SIG-M5 (cell line): ENCODE measurements at places on chromosomes 5 and 9.

- no peak for DNase-seq
Observed at GRCh38 chr9:77455312-77455927, 192.7 kb downstream of the GNA14 start.

- no peak for DNase-seq
Observed at GRCh38 chr5:127097278-127097677, 24.0 kb upstream of the C5orf63 start.

DNA sequence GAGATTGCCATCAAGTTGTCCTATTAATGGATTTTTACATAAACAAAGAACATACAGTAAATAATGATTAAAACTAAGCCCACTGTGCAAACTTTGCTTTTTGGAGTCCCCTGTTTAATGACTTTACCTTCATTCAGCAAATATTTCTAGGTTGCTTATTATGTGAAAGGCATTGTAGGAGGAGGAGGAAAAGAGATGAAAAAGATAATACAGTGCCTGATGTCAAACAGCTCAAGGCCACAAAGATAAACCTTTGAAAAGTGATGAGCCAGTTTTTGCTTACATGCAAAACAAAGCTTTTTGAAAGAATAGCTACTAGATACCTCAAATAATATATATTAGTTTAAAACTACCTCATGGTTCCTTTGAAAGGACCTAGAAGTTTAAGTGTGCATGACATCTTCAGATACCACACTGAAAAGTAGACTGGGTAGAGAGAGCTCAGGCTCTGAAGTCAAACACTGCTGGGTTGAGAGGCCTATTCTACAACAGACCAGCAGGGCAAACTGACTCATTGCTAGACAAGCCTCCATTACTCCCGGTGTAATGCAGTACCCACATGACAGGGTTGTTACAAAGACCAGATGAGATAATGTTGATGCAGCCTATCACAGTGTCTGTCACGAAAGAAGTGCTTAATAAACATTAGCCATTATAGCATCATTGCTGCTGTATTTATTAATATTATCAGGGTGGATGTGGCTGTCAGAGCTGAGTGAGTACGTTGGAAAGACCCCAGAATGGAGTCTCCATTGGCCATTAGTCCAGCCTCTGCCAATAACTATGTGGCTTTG is 11.8 kb downstream of the DEPDC1B start:
- DNase-seq, result no peak

DNA sequence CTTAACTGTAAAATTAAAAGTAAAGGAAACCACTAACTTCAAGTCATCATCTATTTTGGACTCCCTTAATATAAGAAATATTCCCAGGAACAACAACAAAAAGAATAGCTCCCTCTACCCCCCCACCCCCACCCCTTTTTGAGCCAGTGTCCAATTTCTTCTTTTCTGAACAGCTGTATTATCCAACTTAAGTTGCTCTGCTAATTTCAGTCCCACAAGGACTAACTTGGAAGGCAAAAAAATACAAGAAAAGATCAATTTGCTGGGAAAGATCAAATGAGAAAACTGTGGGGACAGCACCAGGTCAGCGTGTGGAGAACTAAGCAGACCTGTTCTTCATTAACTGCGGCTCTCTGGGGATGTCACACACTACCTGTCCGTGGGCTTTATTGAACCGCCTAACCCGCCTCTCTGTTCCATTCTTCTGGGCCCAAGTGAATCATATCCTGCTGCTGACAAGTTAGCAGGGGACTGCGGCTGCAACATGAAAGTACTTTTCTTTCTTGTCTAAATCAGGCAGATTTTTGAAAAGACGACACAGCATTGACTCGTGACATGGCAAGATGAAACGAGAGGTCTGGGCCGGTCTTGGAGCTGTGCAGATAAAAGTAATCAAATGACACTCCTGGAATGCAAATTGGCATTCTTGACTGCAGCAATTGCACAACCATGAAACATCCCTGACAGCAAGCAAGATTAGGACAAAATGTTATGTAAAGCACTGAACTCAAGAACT is 2.7 kb downstream of the BNC2 start:
- DNase-seq, result no peak

DNA sequence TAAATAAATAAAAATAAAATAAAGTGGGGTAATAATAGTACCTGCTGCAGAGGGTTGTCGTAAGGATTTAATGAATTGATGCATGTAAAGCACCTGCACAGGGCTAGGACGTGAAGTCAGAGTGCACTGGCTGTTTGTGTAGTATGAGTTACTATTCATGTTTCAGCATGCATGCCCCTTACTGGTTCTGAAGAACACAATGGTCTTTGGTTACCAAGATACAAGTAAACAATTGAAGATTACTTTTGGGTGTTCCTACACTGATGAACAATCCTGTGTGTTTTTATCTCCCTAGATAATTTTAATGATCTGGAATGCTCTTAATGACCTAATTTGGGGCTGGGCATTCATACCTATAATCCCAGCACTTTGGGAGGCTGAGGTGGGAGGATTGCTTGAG is 23.2 kb upstream of the PRRC2B start:
- no peak for DNase-seq

- no peak for DNase-seq
Observed at GRCh38 chr9:83106263-83106662, 43.3 kb upstream of the RASEF start.

- DNase-seq, result no peak
Observed at GRCh38 chr5:61303346-61303745, 28.7 kb upstream of the ZSWIM6 start.

DNA sequence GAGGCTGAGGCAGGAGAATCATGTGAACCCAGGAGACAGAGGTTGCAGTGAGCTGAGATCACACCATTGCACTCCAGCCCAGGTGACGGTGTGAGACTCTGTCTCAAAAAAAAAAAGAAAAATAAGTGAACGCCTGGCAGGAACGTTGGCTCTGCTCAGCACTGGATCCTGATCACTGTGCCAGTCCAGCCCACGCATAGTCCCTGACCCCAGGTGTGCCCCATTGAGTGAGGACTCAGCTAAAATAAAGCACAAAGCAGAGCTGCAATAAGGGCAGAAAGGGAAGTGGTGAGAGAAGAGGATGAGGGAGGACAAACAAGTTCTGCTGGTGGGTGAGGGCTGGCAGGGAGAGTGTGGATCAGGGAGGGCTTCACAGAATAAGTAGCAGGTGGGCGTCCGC is 4.3 kb downstream of the GRHPR start:
- no peak for DNase-seq

GRCh38 chr9:95494022-95494415 is 22.8 kb downstream of the PTCH1 start:
- DNase-seq, result no peak

DNA sequence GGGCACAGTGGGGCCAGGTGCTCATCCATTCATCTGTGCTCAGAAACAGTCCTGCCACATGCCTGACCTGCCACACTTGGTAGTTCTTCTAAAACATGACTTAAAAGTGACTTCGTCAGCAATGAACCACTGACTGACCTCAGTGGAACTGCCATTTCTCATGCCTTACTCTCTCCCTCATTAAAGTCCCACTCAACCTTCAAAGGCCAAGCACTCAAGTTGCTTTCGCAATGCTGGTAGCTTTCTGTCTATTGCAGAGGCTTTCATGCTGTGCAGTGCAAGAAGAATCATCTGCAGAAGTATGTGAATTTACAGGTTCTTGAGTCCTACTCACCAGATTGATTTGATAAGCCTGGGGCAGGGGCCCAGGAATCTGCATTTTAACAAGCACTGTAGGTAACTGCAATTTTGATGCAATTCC is 23.9 kb downstream of the B4GALT1 start:
- DNase-seq, result no peak

DNA sequence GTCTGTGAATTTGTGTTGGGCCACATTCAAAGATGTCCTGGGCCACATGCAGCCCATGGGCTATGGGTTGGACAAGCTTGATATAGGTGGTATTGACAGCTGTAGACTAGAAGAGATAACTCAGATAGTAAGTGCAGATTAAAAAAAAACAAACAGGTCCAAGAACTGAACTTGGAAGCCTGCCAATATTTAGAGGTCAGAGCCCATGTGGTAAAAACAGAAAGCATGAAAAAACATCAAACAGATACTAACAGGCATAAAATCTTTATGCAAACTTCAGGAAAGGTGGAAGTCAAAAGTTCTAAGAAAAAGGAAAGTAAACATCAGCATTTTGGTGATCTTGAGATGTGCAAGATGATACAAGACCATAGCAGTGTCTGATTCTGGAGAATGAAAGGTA is 155.1 kb upstream of the NR4A3 start:
- no peak for DNase-seq

GRCh38 chr5:174693697-174694385 is 30.5 kb upstream of the MSX2 start:
- no peak for DNase-seq

DNA sequence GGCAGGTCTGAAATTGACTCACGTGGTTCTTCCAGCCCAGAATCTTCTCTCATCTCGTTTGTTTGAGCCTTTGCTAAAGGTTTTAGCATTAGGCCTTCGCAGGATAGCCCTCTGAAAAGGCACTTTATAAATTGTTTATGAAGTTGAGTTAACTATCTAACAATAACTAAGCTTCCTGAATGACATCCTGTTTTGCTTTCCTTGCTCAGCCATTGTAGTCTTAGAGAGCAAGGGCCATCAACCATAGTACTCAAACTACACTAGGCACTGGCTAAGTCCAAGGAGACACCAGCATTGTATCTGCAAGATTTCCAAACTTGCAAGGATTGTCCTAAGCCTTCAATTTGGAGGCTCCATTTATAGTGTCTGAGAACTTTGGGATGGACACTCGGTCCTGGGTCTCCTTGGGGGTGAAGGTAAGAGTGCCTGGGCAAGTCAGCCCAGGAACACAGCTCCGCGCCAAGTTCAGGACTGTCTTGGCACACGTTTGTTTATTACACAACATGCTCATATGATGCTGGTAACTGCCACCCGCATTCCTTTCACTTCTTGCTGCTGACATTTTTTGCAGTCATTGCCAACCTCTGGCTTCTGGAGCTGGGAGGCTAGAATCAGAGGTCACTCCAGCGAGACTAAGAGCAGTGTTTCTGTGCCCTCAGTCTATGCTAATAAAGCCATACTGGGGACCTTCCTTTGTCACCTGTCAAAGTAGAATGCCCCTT is 151.1 kb downstream of the ESM1 start:
- DNase-seq, result no peak

- DNase-seq, result no peak
Observed at GRCh38 chr5:19531374-19531952, 456.5 kb downstream of the CDH18 start.

- DNase-seq, result no peak
Observed at GRCh38 chr5:88666761-88667495, 216.1 kb downstream of the MEF2C start.

DNA sequence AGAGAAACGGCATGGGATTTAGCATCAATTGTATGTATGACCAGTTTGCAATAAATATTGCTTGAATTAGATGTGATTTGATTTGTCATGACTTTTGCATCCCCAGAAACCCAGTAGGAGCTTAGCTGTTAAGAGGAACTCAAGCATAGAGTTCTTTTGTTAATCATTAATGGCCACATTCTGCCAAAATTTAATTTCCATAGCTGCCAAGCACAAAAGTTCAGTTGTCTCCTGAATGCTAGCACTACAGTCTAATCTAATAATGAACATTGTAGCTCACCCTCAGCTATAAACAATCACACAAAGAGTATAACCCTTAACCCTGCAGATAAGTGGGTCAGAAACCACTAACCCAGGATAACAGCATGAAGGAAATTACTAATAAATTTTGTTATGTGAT is 169.8 kb upstream of the GRAMD2B start:
- DNase-seq, result no peak
